Esophagus squamous epithelium (tissue), 5 donors: ENCODE measurements at places on chromosomes 7 and 10.

- DNase-seq, result no peak
Observed at GRCh38 chr10:44383749-44384600, 922 bp downstream of the CXCL12 start.

- DNase-seq, result no peak
Observed at GRCh38 chr7:69908454-69908853, 310.2 kb downstream of the AUTS2 start.

DNA sequence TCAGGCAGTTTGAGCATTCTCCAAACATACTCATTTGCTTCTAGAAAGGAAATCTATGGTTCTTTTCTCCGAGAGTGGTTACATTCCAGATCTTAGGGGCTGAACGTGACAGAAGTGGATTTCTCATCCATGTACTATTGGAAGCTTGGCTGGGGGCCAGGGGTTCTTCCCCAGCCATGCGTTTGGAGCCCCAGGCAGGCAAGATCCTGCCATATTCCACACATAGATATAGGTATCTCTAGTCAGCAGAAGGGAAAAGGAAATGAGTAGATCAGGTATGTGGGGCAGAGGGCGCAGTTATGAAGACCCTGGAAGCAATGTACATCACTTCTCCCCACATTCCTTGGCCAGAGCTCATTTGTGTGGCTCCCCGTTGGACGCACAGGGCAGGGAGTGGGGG, 299.8 kb downstream of the CCDC3 start:
- no peak for DNase-seq

GRCh38 chr7:155611808-155612447, 32.5 kb upstream of the RBM33 start:
- DNase-seq, result no peak

DNA sequence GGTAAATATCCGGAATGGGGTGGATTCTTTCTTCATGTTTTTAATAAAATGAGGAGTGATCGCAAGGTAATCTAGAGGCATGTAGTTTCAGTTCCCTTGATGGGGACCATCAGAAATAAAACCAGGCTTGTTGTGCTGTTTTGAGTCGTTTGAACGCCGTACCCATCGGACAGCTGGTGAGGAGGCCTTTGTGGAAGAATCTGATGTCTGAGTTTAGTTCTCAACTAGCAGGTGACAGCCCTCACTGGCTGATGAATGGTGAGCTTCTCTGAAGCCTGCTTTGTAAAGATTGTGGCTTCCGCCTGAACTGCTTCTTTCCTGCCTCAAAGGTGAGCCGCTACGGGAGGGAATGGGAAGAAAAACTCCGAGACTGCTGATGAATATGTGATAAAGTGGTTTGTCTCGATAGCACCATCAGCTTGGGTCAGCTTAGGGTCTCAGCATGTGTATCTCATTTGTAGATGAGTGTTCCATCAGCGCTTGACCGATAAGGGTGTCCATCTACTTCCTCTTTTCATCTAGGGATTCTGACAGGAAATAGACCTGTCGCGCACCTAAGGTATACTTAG, 977 bp downstream of the TMEM248 start:
- no peak for DNase-seq

GRCh38 chr7:96181174-96181573, 140.7 kb downstream of the SLC25A13 start:
- no peak for DNase-seq

- DNase-seq, result no peak
Observed at GRCh38 chr7:121181357-121181756, 147.4 kb upstream of the WNT16 start.

GRCh38 chr7:50352282-50352681, 47.8 kb downstream of the IKZF1 start:
- DNase-seq, result no peak

- no peak for DNase-seq
Observed at GRCh38 chr10:71459513-71459912, 62.8 kb downstream of the CDH23 start.

DNA sequence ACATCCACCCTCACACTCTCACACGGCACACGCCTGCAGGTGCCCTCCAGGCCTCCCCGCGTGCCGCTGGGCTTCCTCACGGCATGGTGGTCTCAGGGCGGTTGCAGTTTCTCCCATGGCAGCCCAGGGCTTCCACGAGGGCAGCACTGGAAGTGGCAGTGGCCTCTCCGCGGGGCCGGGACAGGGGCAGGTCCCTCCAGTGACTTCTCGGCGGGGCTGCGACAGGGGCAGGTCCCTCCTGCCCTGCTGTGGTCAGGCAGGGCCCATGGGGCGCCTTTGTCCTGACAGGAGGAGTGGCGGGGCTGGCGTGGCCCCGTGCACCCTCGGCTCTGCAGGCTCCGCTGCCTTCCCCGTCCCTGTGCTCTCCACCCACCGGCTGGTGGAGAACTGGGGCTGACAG, 19.0 kb downstream of the PWWP2B start:
- no peak for DNase-seq
